ENCODE measurements at places on chromosomes 2 and 18. TPM values are rescaled to one million over a fixed set of nuclear protein-coding genes. Genes with fewer than 3 reads are reported as not detected.

DNA sequence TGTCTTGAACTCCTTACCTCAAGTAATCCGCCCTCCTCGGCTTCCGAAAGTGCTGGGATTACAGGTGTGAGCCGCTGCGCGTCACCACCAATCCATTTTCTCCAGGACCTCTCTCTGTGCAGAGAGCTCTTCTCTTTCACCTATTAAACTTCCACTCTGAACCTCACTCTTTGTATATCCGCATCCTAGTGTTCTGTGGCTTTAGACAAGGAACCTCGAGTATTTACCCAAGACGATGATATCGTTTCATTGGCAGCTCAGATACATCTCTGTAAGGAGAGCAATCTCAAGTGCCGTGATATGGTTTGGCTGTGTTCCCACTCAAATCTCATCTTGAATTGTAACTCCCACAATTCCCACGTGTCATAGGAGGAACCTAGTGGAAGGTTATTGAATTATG, 15.1 kb upstream of the WDR33 start:
- peaks cover 21% of the 10 kb centered on the region for H3K4me1 ChIP-seq
- DNase-seq, result no peak
- no peak overlapping the region for H3K27ac ChIP-seq
- H3K36me3 ChIP-seq, result no peaks in the 10 kb centered on the region

- H3K36me3 ChIP-seq, result no peaks in the 10 kb centered on the region
- DNase-seq, result peak; percentile 74
- peaks cover 8% of the 10 kb centered on the region for H3K4me1 ChIP-seq
Observed at GRCh38 chr2:240913810-240914644, 7.9 kb downstream of the CROCC2 start.

- H3K4me3 ChIP-seq, result no peak overlapping the region
- DNase-seq, result no peak
- no peak overlapping the region for H3K27ac ChIP-seq
- no peaks in the 10 kb centered on the region for H3K4me1 ChIP-seq
Observed at GRCh38 chr2:142707318-142707717, 170.1 kb upstream of the KYNU start.

Gene MDH1B
- total RNA-seq, result not detected

Gene AQP12B
- total RNA-seq, result not detected

DNA sequence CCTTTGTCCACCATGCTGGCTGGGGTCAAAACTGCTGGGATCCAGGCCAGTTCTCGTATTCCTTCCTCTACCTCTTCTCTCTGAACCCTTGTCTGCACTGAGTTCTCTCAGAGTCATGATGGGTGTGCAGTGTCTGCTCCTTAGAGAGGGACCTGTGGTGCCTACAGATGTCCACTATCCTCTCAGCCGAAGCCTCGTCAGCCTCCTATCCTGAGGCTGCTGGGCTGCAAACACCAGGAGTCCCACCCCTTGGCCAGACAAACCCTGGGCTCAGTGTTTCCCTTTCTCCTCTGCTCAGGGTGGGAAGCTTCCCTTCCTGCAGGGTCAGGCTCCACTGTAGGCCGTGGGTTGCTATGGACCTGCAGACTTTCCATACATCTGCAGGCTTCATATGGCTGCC, 2.3 kb downstream of the INPP5D start:
- H3K4me3 ChIP-seq, result peak overlapping the region; percentile 99
- peak overlapping the region; percentile 98 for H3K27ac ChIP-seq
- no peaks in the 10 kb centered on the region for H3K27me3 ChIP-seq
- DNase-seq, result no peak

Data from T-cell (primary cell).